Natural killer cell treated with Interleukin-12 subunit alpha and Interleukin-12 subunit beta and Interleukin-15 and Interleukin-18, amount 100 ng/mL, for 72 hours (primary cell): ENCODE measurements at places on chromosomes 11 and 22. TPM values are rescaled to one million over a fixed set of nuclear protein-coding genes. Genes with fewer than 3 reads are reported as not detected.

The APOBEC3C gene
- total RNA-seq = 78.5 TPM

- no peak for DNase-seq
Measured at GRCh38 chr11:128525411-128526243, 61.7 kb downstream of the ETS1 start.

DNA sequence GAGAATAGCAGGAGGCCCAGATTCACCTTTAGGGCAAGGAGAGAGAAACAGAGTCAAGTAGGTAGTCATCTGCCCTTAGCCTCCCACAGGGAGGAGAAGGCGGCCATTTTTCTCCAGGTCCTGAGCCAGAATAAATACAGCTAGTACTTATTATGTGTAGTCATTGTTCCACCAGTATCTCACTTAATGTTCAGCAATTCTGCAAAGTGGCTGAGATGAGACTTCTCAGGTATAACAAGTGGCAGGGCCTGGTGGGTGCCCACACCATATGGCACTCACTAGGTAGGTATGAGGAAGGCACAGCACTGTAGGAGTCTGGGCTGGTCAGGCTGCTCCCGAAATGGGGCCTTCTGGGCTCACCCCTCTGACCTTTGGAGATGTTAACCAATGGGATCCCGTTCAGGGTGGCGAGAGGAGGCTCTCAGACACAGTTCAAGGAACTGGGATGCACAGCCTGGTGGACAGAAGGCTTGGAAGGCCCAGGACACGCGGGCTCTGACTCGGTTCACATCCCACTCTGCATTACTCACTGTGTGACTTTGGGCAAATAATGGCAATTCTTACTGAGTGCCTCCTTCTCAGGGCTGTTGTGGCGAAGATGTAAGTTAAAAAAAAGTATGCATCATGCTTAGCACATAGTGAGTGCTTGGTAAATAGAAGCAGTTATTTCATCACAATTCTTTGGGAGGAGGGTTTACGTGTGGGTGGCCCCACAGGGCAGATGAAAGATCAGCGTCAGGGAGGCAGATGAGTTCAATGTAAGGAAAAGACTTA lies 25.1 kb downstream of the RTN4RL2 start:
- DNase-seq = no peak

The MS4A7 gene
- 0.70 TPM for total RNA-seq

DNA sequence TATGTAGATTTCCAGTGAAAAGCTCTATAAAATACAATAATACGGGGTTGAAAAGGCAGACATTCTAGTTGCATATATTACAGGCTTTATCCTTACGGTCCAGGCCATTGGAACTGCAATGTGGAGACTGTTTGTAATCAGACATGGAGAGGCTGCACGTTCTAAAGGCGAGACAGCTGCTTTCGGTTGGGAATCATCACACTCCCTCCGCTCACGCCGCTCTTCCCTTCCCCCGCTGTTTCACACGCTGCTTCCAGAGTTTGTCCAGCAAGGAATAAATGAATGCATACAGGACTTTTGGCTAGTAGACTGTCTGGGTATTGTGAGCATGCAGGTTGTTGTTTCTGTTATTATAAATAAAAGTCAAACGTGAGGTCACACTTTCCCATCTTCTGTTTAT lies 13.5 kb upstream of the EFCAB6 start:
- DNase-seq = peak; percentile 6

The CARD16 gene
- 17.1 TPM for total RNA-seq

DNA sequence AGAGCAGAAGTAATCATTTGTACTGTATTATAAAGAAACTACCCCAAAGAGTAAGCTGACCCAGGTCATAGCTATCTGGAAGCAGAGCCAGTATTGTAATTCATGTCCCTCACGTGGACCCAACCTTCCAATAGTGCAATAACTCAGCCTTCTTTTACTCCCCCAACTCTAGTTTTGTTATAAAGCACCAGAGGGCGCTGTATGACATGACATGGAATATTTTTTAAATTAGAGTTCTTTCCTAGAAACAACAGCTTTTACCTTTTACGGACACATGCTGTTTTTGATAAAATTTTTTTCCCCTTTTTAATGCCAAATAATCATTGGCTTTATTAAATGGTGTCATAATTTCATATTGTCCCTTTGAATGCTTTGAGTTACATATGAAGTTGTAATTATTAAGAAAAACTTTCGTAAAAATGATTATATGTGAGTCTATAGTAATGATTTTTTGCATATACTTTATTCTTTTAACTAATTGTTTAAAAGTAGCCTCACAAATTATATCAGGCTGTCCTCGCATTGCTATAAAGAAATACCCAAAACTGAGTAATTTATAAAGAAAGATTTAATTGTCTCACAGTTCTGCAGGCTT lies 76.9 kb downstream of the DKK3 start:
- DNase-seq = no peak

- DNase-seq = no peak
Measured at GRCh38 chr11:57359396-57359795, 21.2 kb downstream of the P2RX3 start.

The CRYBB3 gene
- total RNA-seq = 0.78 TPM

DNA sequence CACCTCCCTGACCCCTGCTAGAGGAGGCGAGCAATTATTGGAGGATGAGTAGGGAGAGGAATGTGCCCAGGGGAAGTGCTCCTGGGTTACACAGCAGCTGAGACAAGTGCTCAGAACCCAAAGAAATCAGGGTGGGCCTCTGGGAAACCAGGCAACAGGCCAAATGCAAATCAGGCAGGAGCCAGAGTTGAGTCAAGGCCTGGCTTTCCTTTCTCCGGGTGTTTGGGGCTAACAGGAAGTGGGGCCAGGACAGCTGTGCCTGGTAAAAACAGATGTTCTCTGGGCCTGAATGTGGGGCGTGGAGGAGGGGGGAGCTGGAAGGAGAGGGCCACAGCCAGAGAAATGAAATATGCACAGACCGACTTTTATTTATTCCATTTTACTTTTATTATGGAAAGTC lies 22.0 kb downstream of the MFNG start:
- no peak for DNase-seq

The PGR gene
- total RNA-seq = not detected

DNA sequence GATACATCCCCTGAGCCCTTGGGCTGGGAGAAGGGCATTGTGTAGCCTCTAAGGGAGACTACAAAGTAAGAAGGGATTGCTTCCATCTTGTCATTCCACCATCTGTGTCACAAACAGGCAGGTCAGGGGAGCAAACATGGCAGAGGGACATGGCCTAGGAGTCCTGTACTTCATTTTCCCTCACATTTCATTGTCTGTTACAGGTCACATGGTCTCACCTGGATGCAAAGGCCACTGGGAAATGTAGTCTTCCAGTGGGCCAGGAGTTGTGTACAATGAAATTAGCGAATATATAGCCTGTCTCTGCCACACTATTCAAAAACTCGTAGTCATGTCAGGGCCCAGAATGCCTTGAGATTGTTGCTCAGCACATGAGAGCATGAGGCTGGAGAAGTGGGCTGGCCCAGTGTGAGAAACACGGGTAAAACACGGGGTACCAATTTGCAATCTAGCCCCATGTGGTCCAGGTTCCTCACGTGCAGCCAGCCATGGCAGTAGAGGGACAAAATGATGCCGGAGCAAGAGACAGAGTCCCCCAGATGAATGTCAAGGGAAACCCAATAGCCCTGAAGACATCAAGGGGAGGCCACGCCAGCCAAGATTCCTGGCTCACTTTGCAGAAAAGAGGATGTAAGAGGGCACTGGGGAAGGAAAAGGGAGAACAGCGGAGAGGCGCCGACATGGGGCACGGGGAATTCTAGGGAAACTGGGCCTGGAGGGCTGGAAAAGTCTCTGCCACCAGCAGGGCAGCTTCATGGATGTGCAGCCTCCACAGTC lies 47.7 kb upstream of the EMID1 start:
- DNase-seq = no peak

GRCh38 chr11:56410801-56411200 lies 1.7 kb upstream of the OR5AL1 start:
- DNase-seq = no peak

GRCh38 chr11:94557421-94557820 lies 9.7 kb upstream of the PIWIL4 start:
- DNase-seq = no peak

DNA sequence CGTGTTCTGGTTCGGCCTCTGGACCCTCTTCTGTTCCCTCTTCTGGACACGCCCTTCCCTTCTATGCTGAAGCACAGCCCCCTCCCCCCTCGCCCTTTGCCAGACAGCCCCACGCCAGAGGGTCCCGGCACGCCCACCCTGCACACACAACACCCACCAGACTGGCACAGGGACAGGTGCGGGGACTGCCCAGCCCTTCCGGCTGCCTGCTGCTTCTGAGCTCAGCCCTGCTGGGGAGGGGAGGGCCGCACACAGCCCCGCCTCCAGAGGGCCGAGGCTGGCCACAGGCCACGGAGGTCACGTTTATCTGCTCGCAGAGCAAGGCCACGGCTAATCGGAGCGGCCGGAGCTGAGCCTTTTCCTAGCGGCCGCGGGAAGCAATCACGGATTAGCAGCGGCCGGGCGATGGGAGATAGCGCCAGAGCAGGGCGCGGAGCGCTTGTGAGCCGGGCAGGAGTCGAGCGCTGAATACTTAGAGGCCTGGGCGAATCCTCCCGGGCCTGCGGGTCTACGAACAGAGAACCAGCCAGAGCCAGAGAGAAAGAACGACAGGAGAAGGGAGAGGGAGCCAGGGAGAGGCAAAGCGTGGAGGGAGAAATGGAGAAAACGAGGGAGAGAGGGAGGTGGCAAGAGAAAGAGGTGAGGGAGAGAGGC lies 21.5 kb downstream of the OTUB1 start:
- no peak for DNase-seq

DNA sequence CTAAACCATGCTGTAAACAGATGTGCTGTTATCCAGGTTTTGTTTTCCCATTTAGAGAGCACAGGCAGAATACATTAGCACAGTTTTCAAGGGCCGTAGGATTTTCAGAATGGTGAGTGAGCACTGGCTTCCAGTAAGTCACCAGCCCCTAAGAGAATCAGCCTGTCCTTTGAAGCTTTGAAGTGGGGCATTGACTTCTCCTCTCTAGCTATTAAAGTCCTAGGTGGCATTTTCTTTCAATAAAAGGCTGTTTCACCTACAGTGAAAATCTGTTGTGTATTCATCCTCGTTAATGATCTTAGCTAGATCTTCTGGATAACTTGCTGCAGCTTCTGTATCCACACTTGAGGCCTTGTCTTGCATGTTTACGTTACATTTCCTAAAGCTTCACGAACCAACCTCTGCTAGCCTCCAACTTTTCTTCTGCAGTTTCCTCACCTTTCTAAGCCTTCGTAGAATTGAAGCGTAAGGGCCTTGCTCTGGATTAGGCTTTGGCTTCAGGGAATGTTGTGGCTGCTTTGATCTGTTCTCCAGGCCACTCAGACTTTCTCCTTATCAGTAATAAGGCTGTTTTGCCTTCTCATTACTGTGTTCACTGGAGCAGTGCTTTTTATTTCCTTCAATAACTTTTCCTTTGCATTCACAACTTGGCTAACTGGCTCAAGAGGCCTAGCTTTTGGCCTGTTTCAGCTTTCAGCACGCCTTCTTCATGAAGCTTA lies 15.5 kb downstream of the CECR2 start:
- DNase-seq = no peak

The APOL4 gene
- 0.64 TPM for total RNA-seq

DNA sequence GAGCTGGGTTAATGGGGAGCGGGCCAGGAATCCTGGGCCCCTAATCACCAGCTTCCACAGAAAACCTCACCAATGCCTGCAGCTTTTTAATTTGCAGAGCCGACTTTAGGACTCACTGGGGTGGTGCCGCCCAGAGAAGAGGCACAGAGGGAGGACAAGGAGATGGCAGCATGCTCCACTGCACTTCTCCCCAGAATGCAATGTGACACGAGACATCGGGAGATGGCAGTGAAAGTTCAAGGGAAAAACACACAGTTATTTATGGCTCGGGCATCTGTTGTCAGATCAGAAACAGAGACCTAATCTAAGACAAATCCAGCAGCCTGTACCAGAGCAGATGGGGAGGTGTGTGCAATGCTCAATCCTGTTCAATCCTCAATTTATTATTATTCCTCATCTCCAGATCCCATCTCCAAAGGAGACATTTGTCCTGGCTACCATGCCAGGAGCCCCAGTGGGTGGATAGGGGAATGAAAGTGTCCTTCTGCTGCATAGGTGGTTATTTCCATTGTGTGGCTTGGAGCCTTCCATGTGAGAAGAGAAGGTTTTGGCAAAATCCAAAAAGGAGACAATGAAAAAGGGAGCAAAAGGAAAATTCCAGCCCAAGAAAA lies 250.0 kb downstream of the NXPE2 start:
- no peak for DNase-seq

DNA sequence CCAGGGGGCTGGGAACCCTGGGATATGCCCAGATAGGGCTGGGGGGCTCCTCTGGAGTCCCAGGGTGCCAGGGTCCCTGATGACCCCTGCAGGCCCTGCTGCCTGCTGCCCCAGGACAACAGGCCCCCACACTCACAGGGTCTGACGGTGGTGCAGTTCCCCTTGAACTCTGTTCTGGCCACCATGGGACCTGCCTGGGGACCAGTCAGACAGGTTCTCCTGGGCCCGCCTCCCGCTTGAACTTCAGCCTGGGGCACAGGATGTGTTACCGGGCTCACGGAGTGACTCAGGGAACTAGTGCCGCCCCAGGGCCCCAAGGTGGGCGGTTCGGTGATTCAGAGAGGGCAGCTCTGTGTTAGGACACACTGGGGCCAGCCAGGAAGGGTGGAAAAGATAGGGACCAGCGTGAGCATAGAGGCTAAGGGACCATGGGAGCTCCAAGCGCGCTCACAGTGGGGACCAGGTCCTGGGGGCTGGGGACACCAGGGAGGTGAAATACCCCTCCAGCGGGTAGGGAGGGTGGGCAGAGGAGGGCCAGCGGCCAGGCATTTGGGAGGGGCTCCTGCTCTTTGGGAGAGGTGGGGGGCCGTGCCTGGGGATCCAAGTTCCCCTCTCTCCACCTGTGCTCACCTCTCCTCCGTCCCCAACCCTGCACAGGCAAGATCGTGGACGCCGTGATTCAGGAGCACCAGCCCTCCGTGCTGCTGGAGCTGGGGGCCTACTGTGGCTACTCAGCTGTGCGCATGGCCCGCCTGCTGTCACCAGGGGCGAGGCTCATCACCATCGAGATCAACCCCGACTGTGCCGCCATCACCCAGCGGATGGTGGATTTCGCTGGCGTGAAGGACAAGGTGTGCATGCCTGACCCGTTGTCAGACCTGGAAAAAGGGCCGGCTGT lies 21.5 kb upstream of the TXNRD2 start:
- no peak for DNase-seq
